Chondrocyte (in vitro differentiated cells): ENCODE measurements at places on chromosomes 2 and 18.
A peak's percentile ranks its signal among the peaks of the same experiment; 100 is the strongest.

- no peak for DNase-seq
Observed at GRCh38 chr18:77123320-77124231, 9.0 kb downstream of the MBP start.

DNA sequence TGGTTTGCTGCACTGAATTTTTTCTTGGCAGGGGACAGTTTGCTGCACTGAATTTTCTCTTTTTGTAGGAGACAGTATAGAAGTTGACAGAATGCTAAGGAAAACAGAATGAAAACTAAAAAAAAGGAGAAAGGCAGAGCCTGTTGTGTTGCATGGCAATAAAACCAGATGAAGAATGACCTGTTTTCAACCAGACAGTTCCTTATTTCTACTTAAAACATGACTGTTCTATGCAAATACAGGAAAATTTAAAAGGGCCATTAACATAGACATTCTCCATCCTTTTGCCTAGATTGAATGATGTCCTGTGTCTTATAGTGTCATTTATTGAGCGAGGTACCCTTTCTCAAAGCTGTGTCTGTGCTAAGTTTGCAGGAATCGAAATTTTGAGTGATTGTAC is 33.3 kb downstream of the ABI2 start:
- no peak for DNase-seq

DNA sequence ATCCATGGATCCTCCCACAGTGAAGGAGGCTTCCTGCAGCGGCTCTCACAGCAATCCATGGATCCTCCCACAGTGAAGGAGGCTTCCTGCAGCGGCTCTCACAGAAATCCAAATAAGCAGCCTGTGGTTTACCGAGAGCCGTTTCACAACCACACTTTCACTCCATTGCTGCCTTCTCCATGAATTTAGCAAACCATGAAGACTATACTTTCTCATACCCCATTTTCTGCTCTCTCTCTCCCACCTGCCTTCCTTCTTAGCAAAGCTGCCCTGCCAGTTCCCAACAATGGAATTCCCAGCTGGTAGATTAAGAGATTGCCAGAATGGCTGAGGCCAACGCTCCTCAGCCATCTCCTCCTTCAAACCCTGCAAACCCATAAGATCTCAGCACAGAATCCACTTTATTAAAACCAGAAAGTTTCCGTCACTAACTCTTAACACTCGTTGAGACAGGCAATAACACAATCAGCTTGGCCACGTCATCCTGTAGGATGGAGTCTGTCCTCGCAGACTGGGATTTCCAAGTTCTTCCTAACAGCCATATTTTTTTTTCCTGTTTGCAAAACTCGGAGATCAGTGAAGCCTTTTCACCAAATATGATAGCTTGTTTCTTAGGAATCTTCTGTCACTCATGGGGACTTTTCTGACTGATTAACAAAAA is 162.2 kb downstream of the PXDN start:
- DNase-seq = no peak

DNA sequence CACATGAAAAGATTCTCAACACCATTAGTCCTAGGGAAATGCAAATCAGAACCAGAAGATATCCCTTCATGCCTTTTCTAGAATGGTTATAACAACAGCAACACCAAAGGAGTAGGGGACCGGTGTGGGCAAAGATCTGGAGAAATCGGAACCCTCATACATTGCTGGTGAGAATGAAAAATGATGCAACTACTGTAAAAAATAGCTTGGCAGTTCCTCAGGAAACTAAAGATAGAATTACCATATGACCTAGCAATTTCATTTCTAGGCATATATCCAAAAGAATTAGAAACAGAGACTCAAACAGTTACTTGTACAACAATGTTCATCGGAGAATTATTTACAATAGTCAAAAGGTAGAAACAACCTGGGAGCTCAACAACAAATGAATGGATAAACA is 29.2 kb upstream of the CDH7 start:
- DNase-seq = no peak

DNA sequence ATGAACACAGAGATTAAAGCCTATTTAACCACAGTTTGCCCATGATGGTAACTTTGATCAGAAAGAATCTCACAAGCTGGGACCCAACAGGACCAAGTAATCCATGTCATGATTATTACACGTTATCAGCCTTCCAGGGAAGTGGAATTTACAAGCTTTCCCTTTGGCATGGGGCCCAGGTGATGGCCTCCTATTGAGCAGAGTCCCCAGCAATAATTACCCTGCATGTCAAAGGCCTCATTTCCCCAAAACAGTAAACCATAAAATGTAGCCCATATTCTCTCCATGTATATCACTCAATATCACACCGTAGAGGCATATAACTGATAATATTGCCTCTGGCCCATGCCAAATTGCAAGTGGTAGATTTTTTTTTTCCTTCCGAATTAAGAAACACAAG is 38.9 kb downstream of the PRKRA start:
- no peak for DNase-seq

GRCh38 chr2:116724550-116724949 is 1089.9 kb upstream of the DDX18 start:
- no peak for DNase-seq

DNA sequence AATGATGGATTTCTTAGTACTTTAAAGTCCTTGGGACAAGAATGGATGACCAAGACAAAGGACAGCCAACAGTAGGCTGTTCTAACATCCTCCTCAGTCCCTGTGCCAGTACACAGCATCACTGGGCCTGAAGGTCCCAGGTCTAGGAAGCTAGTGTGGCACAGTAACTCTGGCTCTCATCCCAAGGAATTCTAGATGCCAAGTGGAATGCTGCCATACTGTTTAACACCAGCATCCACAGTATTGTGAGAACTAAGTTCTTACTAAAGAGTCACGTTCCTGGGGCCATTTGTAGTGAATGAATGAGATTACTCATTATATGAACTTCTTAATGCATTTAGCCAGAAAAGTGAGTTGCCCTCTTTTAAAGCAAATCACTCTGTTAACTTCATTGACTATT is 68.2 kb upstream of the LYPD1 start:
- no peak for DNase-seq

DNA sequence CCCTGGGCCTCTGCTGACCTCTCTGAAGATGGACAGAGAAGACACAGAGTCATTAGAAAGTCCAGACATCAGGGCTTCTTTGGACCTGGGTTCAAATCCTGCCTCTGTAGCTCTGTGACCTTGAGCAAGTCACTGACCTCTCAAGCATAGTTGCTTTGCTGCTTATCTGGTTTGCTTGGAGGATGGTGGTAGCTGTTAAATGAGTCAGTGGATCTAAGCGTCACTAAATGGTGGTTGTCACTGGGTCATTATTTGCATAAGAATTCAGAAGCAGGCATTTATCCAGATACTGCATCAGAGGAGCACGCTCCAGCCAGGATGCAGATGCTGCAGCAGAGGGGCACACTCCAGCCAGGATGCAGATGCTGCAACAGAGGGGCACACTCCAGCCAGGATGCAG is 229.2 kb downstream of the GLI2 start:
- DNase-seq = no peak

- DNase-seq = no peak
Observed at GRCh38 chr2:169761251-169761969, 27.8 kb downstream of the KLHL23 start.

- DNase-seq = no peak
Observed at GRCh38 chr2:129975016-129975774, 4.3 kb upstream of the RAB6C start.

- DNase-seq = no peak
Observed at GRCh38 chr2:49367003-49367402, 212.7 kb upstream of the FSHR start.

DNA sequence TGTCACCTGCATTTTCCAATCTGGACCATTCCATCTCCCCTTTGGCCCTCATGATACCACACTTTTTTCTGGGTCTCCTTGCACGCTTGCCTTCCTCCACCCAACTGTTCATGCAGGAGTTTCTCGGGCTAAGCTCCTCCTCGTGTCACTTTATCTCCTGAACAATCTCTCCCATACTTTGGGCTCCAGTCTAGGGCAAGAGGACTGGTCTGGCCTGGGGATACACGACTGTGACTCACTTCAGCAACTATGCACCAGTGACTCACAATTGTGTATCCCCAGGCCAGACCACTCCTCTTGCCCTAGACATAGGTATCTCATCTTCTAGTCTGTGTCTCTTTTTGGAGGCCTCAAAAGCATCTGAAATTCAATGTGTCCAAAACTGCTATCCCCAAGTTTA is 149.4 kb upstream of the PTPRM start:
- DNase-seq = no peak

GRCh38 chr2:393711-394696 is 106.1 kb upstream of the ALKAL2 start:
- DNase-seq = peak; percentile 89

- no peak for DNase-seq
Observed at GRCh38 chr2:63425606-63426005, 162.7 kb downstream of the WDPCP start.

DNA sequence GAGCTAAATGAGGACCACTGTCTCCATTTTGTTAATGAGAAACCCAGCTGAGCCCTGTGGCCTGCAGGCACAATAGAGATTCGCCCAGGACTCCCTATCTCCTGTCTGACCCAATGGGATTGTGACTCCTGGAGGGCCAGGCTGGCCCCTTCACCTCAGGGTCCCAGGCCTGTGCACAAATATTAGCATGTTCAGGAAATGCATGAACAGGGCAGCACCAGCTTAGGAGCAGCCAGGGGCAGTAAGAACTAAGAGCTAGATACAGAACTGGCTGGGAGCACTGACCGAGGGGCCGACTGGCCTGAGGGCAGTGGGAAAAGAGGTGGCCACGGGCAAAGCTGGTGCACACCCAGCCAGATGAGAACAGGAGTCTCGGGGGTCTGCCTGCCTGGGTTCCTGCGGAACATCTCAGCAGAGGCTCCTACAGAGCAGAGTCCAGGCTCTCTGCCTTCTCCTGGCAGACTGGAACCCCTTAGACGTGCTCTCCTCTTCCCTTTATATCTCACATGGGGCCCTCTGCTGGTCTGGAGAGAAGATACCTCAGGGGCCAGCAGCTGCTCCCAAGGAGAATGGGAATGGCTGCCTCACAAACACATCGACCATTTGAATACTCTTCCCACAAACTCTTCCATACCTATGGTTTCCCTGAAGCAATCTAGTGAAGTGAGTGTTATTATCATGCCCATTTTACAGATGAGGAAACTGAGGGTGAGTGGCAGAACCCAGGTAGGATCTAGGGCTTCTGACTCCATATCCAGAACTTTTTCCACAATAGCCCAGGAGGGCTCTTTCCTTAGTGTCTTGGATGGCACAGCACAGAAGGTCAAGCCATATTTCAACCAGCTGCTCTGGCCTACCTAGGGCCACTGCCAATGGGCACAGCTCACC is 77.6 kb upstream of the OTOF start:
- DNase-seq = no peak

- DNase-seq = no peak
Observed at GRCh38 chr2:78351208-78351607, 674.3 kb upstream of the REG3G start.

DNA sequence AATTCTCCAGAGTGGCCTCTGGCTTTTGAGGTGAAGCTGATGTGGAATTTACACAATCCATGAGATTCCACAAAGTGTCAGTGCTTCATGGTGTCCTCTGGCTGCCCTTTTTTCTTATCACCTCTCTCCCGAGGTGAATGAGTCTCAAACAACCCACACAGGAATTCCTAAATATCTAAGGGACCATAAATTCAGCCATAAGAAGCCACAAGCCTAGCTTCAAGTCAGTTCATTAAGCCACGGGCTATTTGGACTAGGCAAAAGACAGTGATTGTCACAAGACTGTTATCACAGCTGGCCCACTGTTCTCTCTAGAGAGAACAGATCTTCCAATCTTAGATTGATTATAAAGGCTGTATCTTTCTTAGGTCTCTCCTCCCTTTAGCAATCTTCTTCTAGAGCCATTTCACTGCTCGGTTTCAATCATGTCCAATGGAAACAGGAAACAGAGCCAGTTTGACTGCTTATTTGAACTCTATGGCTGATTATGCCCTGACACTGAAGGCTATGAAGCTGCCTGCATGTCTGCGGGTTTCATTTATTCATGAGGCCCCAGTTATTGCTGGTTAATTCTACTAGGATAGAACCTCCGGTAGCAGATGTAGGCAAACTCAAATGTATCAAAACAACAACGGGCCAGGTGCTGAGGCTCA is 4.1 kb downstream of the NEMP2 start:
- no peak for DNase-seq
